G401 (cell line): ENCODE measurements at places on chromosomes 4 and X.
A peak's percentile ranks its signal among the peaks of the same experiment; 100 is the strongest.

DNA sequence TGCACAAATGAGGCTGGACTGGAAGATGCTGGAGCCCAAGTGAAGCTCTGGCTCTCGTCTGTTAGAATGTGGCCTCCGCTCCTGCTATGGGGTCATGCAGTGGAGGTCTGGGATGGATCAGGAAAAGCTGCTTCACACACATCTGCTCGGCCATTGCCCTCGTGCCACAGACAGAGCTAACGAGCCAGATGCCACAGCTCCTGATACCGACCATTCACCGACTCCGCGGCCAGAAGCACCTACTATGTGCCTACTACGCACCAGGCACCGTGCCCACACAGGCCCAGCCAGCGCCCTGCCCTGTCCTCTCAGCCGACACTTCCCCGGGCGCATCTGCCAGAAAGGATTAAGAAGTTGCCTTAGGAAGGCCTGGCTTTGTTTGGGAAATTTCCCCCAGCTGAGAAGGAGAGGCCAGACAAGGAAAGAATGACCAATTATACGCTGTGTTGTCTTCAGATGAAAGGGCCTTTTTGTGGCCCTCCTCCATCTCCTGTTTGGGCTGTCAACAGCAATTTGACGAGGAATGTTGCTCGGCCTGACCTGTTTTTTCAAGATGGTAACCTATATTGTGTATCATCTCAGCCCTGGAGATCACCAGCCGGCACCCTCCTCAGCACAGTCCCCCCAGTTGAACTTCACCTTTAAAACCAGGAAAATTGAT, 34.3 kb downstream of the HMX1 start:
- DNase-seq, result no peak

DNA sequence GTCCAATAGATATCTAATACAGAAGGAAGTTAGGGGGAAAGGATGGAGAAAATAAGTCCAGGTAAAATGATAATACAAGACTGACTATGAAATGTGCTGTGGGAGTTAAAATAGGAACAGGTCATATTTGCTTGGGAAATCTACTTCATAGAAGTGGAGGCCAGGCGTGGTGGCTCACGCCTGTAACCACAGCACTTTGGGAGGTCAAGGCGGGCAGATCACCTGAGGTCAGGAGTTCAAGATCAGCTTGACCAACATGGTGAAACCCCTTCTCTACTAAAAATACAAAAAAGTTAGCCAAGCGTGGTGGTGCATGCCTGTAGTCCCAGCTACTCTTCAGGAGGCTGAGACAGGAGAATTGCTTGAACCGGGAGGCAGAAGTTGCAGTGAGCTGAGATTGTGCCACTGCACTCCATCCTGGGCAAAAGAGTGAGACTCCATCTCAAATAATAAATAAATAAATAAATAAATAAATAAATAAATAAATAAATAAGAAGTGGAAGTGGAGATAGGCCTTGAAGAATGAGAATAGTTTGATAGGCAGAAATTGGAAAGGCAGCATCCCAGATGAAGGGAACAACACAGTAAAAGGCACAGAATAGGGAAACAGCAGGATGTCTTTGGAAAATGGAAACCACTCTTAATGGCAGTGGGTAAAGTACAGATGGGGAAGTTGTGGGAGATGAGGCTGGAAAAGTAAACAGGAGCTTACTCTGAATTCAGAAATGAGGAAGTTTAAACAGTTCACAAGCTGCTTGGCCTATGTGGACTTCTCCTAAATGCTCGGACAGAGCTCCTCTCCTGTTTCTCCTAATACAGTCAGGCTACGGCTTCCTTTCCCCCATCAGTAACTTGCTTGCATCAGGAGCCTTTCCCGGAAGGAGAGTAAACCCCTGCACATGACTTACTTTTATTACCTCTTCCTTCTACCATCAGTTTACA, 15.1 kb upstream of the GK start:
- DNase-seq, result no peak

GRCh38 chrX:68675571-68675970, 28.1 kb downstream of the STARD8 start:
- DNase-seq, result no peak

DNA sequence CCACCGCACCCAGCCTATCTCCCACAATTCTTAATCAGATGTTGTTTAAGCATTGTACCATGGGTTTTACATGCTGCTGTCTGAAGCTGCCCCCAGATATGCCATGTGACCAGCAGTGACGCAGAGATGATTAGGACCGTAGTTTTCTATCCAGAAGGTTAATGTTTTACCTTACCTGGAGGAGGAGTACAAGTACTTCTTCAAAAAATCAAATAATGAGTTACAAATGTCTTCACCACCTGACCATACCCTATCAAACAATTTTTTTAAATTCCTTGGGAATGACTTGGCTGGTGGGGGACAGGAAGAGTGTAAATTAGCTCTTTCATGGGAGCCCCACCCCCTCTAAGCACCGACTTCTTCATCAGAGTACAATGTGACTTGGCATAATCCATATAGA, 16.2 kb upstream of the SGMS2 start:
- no peak for DNase-seq

GRCh38 chrX:39158801-39159657, 357.8 kb downstream of the MID1IP1 start:
- no peak for DNase-seq

DNA sequence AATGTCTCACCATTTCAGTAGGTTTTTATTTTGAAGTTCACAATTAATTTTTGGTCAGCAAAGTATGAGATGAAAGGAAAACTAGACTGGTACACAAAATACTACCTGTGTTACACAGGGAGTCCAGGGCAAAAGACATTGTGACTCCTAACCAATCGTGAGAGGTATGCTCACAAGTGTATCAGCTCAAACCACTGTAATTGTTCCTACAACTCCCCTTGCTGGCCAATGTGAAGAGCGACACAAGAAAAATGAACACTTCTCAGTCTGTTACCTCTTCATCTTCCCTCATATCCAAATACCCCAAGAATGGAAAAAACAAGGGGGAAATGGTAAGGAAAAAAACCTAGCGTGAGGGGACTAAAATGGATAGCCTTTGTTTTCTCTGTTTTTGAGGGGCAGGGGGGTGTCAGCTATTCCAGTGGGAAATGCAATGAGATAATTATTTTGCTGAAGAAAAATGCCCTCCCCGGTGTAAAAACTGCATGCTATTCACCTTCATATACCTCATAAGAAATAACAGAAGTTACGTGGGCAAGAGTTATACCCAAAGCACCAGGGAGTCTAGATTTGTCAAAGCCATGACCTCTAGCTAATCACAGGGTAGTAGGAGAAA, 30.6 kb upstream of the NSUN7 start:
- DNase-seq, result peak; percentile 61

DNA sequence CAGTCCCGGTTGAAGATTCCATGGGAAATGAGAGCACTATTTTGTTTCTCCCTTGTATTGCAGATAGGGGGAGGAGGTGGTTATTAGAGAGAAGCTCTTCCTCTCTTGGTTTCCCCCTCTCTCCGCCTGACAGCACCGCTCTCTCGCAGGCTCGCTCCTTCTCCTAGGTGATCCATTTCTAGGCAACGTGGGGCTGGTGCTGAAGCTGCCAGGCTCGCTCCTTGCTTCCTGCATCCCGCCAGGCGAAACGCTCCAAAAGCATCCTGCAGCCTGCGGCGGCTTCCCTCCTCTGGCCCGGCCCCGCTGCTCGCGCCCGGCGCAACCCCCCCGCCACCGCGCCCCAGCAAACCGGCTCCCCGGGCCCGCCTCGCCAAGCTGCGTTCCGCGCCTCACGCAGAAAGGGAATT, at the start of gene GRID2:
Gene GRID2, plus strand, starts transcription at position 346 of the 407 bp plus-strand sequence.
- DNase-seq, result peak; percentile 92

- DNase-seq, result no peak
Measured at GRCh38 chr4:75878246-75878756, 24.0 kb downstream of the PPEF2 start.

DNA sequence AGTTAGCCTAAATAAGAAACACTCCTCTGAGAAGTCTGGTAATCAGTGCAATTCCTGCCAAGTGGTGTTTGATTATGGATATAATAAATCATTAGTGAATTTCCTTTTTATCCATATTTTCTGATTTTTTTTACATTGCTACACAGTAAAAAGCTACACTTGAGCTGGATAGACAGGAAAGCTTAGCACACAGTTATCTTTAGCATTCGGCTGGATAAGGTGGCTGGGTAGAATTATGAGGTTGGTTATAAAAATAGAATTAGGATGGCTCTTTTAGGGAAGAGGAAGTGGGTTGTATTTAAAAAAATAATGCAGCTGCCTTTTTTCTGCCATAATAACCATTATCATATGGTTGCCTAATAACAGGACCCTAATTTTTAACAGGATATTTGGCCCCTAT, 460.6 kb downstream of the NAF1 start:
- DNase-seq, result no peak

GRCh38 chr4:177573507-177573906, 131.3 kb upstream of the AGA start:
- DNase-seq, result no peak

DNA sequence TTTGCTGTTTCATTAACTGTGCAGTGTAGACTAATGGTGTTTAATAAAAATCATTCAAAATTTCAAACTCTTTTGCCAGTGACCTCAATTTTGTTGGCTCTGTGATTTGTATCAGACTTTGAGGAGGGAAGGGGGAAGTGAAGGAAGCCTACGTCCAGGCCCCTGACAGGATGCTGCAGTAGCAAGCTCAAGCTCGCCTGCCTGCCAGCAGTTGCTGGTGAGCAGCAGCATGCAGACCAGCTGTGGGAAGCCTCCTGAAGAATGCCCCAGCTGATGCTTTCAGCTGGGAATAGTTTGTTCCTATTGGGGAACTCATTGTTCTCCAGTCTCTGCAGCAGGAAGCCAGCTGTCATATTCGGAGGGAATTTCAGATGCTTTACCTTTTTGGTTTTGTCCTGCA, 495.2 kb downstream of the AFF2 start:
- DNase-seq, result no peak

- DNase-seq, result no peak
Measured at GRCh38 chr4:156635051-156635450, 336.5 kb downstream of the PDGFC start.

DNA sequence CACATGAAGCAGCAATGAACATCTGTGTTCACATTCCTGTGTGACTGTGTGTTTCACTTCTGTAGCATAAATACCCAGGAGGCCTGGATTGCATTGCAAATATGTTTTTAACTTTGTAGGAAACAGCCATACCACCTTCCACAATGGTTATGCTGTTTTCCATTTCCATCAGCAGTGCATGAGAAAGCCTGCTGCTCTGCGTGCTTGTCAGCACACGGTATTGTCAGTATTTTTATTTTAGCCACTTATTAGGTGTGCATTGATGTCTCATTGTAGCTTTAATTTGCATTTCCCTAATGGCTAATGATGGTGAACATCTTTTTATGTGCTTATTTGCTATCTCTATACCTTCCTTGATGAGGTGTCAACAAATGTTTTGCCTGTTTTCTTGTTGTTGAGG, 355.9 kb downstream of the TRIML1 start:
- DNase-seq, result no peak

GRCh38 chrX:9357518-9358114, 107.2 kb upstream of the TBL1X start:
- DNase-seq, result no peak

GRCh38 chr4:4979971-4980370, 39.3 kb downstream of the CYTL1 start:
- DNase-seq, result no peak

- no peak for DNase-seq
Measured at GRCh38 chr4:169774466-169775445, 17.0 kb upstream of the HPF1 start.

- DNase-seq, result peak; percentile 63
Measured at GRCh38 chrX:3811331-3812311, 98.2 kb upstream of the PRKX start.

DNA sequence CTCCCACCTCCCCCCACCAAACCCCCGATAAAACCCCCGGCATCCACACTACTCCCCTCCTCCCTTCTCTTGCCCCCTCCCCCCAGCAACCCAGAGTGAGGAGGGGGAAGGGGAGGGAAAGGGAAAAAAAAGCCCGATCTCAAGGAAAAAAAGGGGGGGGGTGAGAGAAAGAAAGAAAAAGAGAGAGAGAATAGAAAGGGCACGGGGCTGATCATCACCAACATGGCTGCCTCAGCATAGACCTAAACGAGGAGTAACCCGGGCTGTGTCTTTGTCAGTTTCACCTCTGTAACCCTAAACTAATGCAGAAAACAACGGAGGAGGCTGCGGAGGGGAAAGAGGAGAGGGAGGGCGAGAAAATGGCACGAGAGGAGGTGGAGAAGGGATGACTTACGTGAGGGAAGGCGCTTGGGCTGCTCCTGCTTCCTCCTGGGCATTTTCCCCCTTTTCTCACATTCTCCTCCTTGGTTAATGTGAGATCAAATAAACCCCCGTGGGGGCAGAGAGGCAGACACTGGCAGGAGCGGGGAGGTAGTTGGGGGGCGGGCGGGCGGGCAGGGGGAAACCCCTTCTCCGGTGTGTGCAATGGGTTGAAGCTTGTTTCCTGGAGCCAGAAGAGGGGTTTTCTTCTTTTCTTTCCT, 532 bp downstream of the ZNF827 start:
- DNase-seq, result peak; percentile 55

DNA sequence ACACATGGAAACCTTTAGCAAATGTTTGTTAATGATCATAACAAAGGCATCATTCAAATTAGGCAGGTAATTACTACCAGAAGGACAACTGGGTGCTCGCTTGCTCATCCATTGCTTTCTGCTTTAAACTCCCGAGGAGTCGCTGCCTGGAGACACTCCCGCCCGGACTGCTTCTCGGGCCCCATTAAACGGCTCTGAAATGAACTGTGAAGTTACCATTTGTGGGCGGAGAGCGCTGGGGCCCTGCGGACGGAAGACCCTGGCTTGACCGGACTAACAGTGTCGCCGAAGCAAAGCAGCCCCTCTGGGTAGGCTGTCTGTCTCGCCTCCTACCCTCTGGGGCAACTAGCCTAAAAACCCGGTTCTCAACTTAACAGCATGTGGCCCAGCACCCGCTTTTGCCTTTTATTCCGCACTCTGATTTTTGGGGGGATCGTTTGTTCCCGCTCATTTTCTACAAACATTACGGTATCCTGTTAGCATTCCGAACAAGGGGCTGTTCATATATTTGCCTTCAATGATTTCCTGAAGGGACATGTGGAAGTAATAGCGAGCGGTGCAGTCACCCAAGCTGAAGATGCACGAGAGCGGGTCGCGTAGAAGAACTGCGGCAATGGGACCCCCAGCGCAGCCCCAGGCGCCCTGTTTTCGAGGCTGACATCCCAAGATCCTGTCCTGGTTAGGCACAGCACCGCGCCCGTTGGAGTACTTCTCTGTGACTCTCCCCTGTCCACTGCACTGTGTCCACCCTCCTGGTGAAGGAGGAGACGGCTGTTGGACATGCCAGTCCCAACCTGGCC, 1.6 kb upstream of the PDGFRA start:
- DNase-seq, result peak; percentile 19

DNA sequence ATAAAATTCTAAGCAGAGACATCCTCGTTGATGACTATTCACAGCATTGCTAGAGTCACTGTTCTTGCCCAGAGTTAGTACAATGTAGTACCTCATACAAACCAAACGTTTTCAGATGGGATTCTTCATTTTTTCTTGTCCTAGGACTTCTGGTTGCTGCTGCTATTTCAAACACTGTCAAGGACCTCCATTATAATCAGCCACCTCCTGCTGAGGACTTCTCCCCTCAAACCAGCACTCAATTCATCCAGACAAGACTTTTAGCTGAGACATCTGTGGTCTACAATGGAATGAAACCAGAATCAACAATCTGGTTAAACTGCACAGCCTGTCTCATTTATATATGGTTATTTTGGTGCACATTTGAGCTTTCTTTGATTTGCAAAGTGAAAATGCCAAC, 1008.8 kb downstream of the STPG2 start:
- DNase-seq, result no peak
